Inflammatory macrophage (primary cell): ENCODE measurements at places on chromosomes 3 and 15.

GRCh38 chr15:51494411-51495314 is 127.9 kb downstream of the DMXL2 start:
- DNase-seq, result no peak

DNA sequence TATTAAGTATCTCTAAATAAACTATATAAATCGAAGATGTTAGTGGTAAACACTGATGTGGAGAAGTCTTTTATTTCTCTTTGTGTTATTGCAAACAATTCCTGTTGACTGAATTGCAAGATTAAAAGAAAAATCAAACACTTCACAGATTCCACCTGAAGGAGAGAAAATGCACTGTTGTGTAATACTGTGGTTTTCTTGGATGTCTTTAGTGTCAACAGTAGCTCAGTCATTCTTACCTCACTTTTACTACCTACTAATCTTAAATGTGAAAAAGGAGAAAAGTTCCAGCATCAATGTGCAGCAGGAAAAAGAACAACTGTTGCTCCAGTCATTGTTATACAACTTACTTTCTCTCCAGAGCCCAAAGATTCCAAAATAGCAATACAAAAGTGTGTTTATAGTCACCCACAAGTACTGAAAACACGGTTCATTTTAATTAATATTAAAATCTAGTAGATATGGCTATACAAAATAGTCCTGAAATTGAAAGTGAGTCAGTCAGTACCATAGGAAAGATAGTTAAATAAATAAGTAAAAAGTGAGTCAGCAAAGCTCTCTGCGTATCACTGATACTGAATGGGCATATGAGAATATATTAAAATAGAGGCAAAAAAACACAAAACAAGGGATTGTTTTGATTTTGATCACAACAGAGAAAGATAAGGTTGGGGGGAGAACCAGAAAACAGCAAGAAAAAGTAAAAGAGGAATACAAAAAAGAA is 90.5 kb upstream of the CSPG5 start:
- DNase-seq, result no peak

DNA sequence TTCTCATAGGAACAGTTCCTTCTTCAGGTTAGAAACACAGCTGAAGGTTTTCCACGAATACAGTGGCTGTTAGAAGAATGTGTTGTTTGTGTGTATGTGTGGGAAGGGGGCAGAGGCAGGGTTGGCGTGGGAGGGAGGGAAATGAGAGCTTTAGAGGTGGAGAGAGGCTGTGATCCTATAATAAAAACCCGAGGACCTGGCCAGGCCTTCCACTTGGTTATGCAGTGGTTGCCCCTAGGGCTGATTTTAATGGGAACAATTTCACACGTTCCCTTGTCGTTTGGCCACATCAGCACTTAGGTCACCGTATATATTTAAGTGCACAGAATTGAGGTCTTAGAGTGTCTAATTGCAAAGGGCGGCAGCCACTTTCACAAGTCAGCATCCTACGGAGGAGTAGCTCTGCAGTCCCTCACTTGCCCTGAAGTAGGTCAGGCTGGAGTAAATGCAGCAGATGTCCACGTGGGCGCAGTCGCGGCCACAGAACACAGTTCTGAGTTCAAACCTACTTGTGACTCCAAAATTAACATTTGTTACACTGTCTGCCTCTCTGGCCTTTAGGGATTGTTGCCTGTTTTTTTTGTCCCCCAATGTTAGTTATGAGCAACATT is 85.6 kb downstream of the PDCD6IP start:
- peak; percentile 7 for DNase-seq

DNA sequence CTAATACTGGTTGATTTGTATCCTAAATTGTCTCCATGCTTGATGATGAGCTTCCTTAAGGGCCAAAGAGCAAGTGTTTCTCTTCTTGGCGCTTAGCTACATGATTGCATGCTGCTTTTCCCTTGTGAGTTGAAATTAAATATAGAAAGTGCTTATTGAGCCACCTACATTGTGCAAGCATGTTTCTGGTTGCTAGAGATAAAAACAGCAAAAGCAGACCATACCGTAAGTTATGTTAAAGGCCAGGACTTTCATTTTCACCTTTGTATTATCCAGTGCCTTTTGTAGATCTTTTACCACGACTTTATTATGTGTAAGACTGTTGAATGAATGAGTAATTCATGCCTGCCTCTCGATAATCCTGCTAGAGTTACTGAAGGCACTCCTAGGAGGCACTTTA is 41.9 kb upstream of the CCNB2 start:
- DNase-seq, result peak; percentile 42

DNA sequence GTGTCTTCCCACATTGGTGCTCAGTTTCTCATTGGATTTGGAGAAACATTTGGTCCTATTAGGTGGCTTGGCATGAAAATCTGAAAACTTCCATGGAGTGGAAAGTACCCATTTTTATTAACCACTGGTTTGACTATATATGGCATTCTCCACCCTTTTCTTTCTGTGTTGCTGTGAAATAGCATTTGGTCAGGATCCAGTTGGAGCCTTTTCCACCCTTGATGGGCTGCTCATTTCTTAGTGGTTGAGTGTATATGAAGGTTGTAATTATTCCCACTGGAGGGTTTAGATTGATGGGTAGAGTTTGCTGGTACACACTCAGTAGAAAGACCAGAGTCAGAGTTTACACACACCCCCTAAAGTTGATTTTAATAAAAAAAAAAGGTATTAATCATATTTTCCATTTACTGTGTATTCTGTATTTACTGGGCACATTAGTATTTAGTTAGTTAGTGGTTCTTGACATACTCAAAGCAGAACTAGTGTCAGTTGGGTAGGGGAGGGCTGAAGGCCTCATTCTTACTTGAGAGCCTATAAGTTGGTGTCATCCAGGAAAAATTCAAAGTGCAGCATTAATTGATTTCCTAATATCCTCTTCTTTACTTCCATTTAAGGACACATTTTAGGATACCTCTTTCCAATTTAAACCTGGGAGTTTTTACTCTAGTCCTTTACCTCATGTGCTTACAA is 69.5 kb downstream of the FLNB start:
- DNase-seq, result no peak

DNA sequence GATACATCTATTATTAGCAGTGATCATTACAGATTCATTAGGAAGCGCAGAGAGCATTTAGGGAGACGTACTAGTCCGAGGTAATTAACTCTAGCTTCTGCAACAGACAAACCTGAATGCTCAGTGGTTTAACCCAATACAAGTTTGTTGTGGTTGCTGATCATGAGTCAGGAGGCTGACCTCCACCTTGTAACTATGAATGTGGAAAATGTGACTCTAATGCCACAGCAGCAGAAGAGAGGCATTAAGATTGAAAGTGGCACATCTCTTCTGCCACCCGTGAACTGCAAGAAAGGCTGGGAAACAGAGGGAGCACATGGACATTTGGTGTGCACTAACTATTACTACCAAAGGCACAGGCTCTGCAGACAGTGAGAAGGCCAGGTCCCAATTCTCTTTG is 71.2 kb upstream of the C3orf80 start:
- no peak for DNase-seq

DNA sequence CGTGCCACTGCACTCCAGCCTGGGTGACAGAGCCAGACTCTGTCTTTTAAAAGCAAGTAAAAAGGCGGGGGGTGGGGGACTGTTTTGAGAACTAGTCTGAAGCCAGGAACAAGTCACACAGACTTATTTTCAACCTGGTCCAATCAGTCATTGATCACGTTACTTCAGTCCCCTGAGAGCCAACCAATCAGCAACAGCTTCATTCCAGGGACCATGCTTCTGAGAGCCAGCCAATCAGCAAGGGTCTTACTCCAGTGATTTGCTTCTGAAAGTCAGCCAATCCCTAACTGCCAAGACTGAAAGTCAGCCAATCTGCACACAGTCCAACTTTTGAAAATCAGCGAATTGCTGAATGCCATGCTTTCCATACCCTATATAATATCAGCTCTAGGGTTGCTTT is 48.6 kb upstream of the C15orf39 start:
- DNase-seq, result peak; percentile 78

DNA sequence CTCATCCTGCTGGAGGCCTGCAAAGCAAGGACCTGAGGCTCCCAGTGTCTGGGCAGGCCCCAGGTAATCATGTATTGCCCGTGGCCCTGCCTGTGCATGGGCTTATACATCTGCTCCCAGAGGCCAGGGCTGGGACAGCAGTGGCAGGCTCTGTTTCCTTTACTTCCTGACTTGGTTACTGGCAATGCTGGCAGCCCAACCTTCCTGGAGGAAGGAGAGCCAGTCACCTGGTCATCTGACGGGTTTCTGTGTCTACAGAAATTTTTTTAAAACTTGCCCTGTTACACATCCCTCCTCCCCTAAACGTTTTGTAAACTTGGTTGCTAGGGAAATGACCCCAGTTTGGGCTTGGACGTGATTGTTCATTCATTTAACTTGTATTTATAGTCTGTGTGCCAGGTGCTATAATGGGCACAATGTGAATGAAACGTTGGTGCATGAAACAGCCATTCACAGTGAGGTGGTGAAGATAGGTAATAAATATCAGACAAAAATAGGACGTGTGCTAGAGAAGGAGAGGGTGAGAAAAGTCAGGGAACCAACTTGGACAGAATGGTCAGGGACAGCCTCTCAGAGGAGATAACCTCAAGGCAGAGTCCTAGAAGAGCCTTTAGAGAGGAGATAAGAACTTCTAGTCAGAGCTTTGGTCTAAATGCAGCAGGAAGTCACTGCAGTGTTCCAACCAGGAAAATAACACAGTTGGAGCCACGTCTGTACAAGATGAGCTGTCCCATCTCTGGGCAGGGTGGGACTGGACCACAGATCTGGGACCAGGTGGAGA is 14.1 kb downstream of the TEX264 start:
- no peak for DNase-seq

DNA sequence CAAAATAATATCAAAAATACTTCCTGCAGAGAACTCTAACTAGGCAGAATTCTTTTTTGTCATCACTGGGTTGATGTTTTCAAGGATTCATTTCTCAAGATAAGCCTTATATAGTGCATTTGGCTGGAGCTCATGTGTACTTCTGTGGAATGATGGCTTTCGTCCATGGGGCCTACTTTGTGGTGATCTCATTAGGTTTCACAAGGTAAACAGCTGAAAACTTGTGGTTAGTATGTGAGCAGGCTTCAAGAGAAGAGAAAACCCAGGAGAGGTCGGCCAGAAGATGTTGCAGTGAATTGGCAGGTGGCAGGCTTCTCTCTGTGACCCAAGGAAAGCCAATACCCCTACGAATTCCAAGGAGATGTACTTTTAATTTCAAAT is 121.4 kb upstream of the PHLDB2 start:
- no peak for DNase-seq

- DNase-seq, result no peak
Measured at GRCh38 chr3:174498638-174499037, 360.5 kb upstream of the NAALADL2 start.

- no peak for DNase-seq
Measured at GRCh38 chr3:124383051-124383450, 347.2 kb upstream of the UMPS start.

GRCh38 chr15:71109130-71109529 is 6.1 kb upstream of the THSD4 start:
- no peak for DNase-seq

- DNase-seq, result no peak
Measured at GRCh38 chr3:110528305-110529121, 543.1 kb upstream of the NECTIN3 start.
